Epithelial cell of proximal tubule (primary cell): ENCODE measurements at places on chromosomes 3 and 15. TPM values are rescaled to one million over a fixed set of nuclear protein-coding genes. Genes with fewer than 3 reads are reported as not detected.

The RPP25 gene
- total RNA-seq: 6.1 and 9.0 TPM in 2 replicates

The PAK6 gene
- 4.5 and 7.1 TPM in 2 replicates for total RNA-seq

DNA sequence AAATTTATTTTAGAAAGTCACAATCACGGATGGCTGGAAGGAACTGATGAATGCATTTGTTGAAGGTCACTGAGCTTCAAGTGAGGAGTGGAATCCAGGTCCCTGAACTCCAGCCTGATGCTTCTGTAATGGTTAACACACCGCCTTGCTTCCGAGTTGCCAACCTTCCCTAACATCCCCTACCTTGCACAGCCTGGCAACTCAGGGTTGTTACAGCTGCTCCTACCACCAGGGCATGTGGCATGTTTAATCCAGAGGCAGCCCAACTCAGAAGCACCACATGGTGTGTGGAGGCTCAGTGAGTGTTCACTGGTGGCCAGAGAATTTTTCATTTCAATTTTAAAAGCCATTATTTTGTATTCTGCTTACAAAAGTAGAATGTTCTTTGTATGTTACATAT is 4.9 kb downstream of the TM2D3 start:
- no peak for DNase-seq

DNA sequence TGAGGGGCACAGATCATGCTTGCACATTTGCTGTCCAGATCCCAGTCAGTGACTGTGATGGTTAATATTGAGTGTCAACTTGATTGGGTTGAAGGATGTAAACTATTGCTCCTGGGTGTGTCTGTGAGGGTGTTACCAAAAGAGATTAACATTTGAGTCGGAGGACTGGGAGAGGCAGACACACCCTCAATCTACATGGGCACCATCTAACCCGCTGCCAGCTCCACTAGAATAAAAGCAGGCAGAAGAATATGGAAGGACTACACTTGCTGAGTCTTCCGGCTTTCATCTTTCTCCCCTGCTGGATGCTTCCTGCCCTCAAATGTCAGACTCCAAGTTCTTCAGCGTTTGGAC is 5.1 kb downstream of the GP9 start:
- no peak for DNase-seq

DNA sequence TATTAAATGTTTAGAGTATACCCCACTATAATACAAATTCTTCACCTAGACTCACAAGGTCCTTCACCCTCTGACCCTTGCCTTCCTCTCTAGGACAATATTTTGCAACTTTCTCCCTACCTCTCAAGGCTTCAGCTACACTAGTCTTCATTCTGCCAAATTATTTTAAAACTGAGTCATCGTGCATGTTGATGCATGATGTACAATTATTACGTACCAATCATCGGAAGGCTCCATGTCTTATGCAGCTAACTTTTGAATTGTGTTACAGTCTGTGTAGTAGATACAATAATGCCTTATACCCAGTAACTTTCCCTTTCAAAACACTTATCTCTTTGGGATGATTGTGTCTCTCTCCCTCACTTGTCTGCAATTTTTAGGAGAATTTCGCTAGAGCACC is 98.5 kb upstream of the ROBO2 start:
- DNase-seq: no peak

The LRRIQ4 gene
- total RNA-seq: 0.07 TPM in 1 of 2 replicates, not detected in the other

- no peak for DNase-seq
These were observed 11.5 kb upstream of the VPS8 start for GRCh38 chr3:184800349-184800930.

DNA sequence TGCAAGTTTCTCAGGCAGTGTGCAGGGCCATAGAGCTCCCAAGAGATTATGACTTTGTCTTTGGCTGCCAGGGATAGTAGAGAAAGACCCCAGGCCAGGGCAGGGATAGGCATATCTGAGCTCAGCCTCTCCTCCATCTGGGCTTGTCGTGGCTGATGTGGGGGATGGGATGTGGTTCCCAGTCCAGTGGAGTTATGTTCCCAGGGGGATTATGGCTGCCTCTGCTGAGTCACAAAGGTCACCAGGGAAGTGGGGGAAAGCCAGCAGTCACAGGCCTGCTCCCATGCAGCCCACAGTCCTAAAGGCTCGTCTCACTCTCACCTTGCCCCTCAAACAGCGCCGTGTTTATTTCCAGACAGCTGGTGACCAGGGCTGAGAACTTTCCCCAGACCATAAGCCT is 354.9 kb downstream of the SI start:
- DNase-seq: no peak

GRCh38 chr3:154105218-154105975 is 15.8 kb upstream of the ARHGEF26 start:
- DNase-seq: no peak

The CATSPER2 gene
- 0.07 and 0.17 TPM in 2 replicates for total RNA-seq

- no peak for DNase-seq
These were observed 129.2 kb upstream of the IL12A start for GRCh38 chr3:159859424-159859823.

DNA sequence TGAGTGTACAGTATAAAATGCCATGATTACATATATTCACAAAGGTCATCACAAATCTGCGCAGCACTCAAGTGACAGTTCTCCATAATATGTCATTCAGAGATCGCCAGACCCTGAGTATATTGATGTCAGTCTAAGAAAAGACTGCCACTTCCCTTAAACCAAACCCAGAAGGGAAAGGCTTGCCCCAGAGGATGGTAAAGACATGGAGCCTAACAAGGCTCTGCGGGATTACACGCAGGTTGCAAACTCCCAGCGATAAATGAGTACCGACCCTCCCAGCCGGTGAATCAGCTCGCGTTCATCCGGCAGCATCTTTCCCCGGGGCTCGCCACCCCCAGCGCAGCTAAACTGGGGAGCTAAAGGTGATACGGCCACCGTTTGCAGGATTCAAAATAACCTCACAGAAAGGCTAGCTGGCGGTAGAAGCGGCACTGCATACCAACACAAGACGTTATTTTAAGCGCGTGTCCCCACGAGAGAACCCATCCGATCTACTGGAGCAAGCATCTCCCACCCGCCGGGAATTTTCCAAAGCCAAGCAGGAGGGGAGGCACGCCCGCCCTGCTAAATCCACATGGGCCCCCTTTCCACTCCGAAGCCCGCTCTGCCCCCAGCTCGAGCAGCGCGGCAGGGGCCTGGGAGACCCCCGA is 643 bp downstream of the MYO5A start:
- DNase-seq: no peak

DNA sequence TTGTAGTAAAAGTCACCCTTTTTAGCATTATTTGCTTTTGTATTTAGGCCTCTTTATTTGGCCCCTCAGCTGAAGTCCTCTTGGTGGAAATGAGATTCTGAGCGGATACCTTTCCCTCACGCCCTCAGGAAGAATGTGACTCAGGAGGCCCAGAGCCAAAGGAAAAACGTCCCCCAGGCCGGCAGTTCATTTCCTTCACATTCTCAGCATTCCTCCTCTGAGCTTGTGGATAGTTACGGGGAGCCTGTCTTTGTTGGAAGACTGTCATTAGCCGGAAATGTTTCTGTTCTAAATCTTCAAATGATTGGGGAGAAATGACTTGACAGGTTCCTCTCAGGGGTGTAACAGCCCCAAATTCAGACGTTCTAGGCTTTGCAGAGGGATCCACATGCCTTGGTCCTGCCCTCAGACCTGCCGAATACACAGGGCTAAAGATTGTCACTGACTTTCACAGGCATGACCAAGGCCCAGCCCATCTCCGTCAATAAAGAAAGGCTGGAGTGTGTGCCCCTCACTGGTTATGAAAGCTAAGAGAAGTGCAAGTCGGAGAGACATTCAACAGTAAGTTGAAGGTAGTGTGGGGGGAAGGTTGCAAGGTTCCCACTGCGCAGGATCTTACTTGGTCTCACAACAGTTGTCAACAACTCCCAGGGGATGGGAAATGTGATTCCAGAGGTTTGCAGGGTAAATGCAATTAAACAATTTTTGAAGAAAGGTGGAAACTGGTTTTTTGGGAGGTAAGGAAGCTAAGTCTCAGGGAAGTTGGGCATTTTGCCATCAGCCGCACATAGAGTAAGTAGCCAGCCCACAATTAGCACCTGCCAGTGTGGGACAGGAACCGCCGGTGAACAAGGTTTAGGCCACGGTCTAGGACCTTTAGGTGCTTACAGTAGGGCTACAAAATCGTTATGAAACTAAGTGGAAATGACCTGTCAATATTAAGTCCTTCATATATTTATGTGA is 39.7 kb upstream of the MYZAP start:
- DNase-seq: no peak

DNA sequence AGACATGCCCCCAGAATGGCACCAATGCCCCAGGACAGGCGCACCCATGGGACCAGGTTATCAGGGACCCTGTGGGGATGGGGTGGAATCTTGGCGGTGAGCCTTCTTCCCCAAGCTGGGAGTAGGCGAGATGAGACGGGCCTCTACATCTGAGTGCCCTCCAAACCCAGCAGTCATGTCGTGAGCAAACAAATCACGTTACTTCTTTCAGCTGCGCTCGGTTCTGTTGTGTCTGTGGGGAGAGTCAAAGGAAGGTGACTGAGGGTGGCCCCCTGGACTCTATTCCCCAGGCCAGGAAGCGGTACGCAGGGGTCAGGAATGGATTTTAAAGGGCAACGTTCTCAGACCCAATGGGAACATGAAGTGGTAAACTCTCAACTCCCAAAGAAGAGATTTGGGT is 2.8 kb downstream of the GOLGA6L2 start:
- DNase-seq: no peak

The ESYT3 gene
- total RNA-seq: 0.87 and 2.2 TPM in 2 replicates

GRCh38 chr15:73802431-73803041 is 49.4 kb upstream of the INSYN1 start:
- no peak for DNase-seq

The SYNPR gene
- not detected in 2 replicates for total RNA-seq
